ENCODE measurements at places on chromosomes 11 and 22.

- no peak for DNase-seq
Measured at GRCh38 chr11:131696690-131697089, 326.3 kb downstream of the NTM start.

DNA sequence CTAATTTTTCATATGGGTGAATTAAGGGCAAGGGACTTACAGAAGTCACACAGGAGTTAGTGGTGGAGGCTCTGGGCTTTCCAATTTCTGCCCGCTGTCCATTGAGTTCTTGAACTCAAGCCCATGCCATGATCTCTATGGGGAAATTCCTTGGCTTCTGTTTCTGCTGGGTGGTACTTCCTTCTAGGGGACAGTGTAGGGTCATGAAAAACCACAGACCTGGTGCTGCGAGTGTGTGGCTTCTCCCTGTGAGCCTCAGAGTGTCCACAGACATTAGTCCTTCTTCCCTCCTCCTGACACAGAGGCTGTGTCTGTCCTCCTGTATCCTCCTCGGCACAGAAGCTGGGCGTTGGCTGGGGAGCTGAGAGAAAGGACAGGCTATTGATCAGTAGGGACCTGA is 6.3 kb upstream of the SEZ6L start:
- DNase-seq = no peak

DNA sequence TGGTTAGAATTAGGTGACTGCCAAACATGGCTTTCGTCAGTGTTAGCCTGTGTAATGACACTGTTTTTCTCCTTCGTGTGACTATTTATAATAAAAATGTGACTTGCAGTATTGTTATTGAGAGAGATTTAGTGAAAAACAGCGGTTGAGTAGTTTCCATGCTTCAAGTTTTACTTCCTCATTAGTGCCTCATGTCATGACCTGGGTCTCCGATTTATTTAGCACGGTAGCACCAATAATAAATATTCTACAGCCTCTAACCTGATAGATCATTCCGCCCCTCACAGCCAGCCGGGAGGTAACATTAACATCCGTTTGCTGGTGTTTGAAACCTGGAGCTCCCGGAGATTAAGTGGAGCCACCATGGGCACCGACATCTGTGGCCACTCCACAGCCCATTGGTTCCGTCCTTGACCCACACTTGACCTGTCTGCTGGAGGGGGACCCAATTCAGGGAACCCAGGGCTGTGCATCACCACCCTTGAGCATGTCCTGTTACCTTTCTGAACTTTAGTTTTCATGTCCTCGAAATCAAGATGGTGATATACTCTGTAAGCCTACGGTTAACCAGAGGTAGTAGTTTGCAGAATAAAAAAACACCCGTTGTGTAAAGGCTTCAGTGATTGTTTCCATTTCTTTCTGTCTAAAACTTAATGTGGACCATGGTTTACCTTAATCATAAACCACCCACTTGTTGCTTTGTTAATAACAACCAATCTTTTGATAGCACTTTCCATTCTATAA is 104.1 kb downstream of the ATXN10 start:
- DNase-seq = no peak

DNA sequence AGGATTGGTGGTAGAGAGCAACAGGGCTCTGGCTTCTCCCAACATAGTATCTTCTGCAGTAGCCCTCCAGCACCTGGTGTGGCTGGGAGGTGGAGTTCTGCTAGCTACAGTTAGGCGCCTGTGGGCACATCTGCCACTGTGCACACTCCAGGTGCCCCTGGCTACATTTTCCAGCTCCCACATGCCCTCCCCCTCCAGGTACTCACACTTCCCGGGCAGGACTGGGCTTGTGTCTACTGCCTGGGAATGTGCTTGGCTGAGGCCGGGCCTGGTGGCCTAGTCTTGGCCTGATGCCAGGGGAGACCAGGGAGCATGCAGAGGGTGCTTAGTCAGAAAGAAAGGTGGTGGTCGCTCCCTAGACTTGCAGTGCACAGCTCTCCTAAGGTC is 15.8 kb downstream of the PHLDB1 start:
- no peak for DNase-seq

- no peak for DNase-seq
Measured at GRCh38 chr11:118205606-118206378, 19.0 kb downstream of the JAML start.

DNA sequence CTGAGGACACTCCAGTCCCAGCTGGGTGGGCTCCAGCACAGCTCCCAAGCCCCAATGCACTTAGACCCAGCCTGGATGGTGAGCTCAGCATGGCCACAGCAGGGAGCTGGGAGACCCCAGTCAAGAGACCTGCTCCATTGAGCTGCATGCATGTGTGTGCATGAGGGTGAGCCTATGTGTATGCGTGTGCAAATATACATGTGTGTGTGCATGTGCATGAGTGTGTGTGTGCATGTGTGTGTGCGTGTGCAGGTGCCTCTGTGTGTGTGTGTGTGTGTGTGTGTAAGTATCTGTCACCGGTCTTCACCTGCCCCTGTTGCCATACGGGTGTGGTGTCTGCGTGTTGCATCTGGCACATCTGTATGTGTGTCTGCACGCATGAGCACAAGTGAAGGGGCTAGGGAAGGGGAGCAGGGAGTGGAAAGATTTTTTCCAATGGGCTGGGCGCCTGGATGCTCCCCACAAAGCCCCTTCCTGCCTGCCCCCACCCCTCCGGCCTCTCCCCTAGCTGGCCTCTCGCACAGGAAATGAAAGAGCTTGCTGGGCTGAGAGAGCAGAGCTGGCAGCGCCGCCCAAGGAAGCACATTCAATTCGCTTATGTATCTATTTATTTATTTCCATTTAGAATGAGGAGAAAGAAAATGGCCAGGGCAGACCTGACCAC is 4.1 kb downstream of the TSPAN32 start:
- DNase-seq = no peak

- DNase-seq = no peak
Measured at GRCh38 chr22:44431256-44431655, 66.8 kb downstream of the RTL6 start.

DNA sequence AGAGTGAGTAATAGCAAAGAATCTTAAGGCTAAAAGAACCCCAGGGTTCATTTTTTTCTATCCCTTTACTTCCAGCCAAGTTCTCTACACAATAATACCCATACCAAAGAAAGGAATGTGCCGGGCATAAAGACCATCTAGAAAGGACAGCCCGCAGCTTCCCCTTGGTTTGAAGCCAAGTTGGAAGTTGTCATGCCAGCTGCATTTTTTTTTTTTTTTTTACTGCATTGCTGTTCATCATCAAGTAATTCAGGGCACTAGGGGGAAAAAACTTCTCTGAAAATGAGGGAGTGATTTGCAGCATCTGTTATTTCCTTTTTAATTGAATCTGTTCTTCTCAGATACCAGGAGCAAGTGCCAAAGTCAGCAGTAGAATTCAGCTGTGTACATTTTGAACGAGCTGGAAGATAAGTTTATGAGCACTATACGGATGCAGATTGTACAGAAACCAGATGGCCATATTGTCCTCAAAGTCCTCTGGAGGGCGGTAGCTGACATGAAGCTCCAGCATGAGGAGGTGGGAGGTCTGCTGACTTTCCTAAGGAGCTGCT is 56.4 kb downstream of the UBASH3B start:
- DNase-seq = no peak

GRCh38 chr11:73759610-73760134 is 1.2 kb downstream of the RAB6A start:
- no peak for DNase-seq

- DNase-seq = no peak
Measured at GRCh38 chr11:35180317-35181233, 41.6 kb downstream of the CD44 start.

DNA sequence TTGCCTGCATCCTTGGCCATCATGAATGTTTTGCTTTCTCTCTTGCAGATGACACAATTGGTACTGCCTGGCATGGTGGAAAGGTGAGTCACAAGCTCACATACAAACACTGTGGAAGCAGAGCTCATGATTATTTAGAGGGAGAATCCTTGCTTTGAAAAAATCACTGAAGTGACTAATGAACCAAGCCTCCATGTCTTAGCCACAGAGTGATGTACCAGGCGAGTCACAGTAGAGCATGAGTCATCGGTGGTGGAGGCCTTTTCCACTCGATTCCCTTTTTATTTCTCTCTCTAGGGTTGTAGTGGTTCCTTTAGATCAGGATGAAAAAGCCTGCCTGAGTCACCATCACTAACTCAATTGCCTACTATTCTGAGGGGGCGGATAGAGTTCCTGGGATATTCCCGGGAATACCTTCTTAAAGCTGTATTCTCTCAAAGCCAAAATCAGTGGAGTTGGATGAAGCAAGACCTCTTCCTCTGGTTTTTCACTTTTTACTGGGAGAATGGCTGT is 49.6 kb upstream of the ALKBH3 start:
- DNase-seq = no peak

GRCh38 chr11:120996973-120997372 is 26.9 kb upstream of the TBCEL start:
- DNase-seq = no peak

DNA sequence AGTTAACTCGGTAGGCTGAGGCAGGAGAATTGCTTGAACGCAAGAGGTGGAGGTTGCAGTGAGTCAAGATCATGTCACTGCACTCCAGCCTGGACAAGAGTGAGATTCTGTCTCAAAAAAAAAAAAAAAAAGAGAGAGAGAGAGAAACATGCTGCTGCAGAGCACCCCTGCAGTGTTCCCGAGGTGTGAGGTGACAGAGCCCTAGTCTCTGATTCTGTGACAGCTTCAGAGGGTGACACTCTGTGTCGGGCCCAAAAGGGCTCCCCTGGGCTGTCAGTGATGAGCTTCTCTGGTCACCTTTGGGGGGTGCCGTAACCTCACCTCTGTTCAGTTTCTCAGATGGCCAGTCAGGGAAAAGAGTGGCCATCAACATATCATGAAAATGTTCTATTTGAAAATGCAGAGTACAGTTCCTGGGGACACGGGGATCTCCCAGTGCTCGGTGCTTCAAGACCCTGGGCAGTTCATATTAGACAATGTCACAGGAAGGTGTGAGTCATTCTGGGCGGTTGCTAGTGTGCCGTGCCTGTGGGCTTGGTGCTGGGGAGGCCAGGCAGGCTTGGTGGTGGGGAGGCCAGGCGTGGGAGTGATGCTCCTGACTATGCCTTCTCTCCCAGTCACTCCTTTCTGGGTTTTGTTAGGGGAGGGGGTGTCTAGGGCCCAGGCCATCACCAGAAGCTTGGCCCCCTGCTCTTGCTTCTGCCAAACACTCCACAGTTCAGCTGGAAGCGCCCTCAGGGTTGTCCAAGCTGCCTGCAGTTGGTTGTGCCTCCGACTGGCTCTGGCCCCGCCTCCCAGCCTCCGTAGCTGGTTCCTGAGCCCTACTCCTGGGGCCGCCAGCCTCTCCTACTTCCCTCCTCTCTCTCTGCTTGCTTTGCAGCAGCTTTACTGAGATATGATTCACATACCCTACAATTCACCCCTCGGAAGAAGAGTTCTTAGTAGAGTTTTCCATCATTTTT is 52.5 kb upstream of the CLDN5 start:
- DNase-seq = no peak

GRCh38 chr11:123197711-123198110 is 2.7 kb upstream of the CLMP start:
- no peak for DNase-seq

- DNase-seq = no peak
Measured at GRCh38 chr11:15671216-15671615, 556.5 kb downstream of the INSC start.

- DNase-seq = no peak
Measured at GRCh38 chr11:15730263-15730994, 615.7 kb downstream of the INSC start.

GRCh38 chr11:45150301-45150700 is 3.9 kb downstream of the PRDM11 start:
- DNase-seq = no peak

- DNase-seq = no peak
Measured at GRCh38 chr11:126548581-126549550, 193.4 kb downstream of the ST3GAL4 start.

DNA sequence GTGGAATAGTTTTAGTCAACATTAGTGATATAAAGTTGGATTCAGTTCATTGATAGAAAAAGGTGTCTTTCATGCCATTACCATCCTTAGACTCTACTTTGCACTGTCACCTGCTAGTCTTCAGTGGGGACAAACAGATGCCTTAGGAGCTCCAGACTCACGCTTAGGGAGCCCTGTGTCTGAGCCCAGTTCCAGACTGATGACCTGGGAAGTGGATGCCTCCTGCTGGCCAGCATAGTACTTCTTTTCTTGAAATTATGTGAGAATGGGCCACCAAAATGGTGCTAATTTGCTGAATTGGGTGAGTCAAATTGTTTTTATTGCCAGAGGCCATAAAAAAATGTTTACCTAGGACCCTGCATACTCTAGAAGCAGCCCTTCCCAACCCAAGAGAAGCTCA is 53.9 kb downstream of the NOX4 start:
- DNase-seq = no peak

GRCh38 chr11:106277484-106277883 is 200.0 kb downstream of the AASDHPPT start:
- DNase-seq = no peak

- no peak for DNase-seq
Measured at GRCh38 chr22:11628651-11629511, 3899.1 kb upstream of the OR11H1 start.

GRCh38 chr22:18970176-18970947 is 34.3 kb upstream of the PRODH start:
- no peak for DNase-seq

GRCh38 chr22:32448980-32449379 is 15.3 kb downstream of the BPIFC start:
- no peak for DNase-seq

GRCh38 chr22:48523091-48523490 is 1304.6 kb downstream of the BRD1 start:
- DNase-seq = no peak

DNA sequence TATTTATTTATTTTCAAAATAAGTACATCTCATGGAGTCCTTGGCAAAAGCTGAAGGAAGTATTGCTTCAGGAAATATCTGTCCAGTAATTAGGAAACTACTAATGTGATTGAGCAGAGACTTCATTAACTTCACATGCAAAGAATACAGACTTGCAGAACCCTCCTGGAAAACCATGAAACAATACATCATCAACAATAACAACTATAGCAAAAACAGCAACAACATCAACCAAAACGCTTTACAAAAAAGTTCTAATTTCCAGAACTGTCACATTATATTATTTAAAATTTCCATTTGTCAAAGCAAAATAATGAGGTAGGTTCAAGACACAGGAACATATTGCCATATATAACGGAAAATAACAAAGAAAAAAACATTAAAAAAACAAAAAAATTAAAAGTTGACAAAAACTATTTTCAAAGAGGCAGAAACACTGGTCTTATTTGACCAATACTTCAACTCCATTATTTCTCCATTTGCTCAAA is 79.8 kb upstream of the TOP3B start:
- no peak for DNase-seq

Data from hypothalamus (tissue), 51 donors.